ENCODE measurements at places on chromosomes 2 and 18.

- DNase-seq: no peak
Measured at GRCh38 chr18:21799721-21800120, 59.1 kb downstream of the MIB1 start.

- no peak for DNase-seq
Measured at GRCh38 chr18:50429207-50429948, 54.5 kb downstream of the SKA1 start.

DNA sequence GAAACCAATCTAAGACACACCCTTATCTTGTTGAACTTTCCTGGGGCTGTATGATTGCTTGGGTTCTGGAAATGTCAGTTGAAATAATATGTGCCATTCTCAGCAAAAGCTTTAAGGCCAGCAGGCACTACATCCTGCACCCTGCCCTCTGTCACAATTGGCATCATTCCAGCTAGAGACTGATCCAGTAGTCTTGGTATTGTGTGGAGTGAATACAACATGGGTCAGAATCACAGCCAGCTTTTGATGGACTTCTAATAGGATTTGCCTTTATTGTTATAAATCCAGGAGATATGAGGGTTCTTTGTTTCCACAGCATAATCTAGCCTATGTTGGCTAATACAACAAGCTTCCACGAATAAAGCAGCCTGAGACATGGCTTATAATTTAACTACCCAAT is 617.0 kb upstream of the CDH2 start:
- no peak for DNase-seq

- DNase-seq: no peak
Measured at GRCh38 chr2:152161598-152161997, 14.0 kb downstream of the STAM2 start.

- DNase-seq: no peak
Measured at GRCh38 chr18:63218472-63218871, 101.1 kb downstream of the BCL2 start.

All from activated CD4-positive, alpha-beta T cell treated with anti-CD3 and anti-CD28 coated beads, Interleukin-2, amount 50 U/mL, for 4 hours (primary cell).